ENCODE measurements at places on chromosomes 11 and 22.
A peak's percentile ranks its signal among the peaks of the same experiment; 100 is the strongest.

DNA sequence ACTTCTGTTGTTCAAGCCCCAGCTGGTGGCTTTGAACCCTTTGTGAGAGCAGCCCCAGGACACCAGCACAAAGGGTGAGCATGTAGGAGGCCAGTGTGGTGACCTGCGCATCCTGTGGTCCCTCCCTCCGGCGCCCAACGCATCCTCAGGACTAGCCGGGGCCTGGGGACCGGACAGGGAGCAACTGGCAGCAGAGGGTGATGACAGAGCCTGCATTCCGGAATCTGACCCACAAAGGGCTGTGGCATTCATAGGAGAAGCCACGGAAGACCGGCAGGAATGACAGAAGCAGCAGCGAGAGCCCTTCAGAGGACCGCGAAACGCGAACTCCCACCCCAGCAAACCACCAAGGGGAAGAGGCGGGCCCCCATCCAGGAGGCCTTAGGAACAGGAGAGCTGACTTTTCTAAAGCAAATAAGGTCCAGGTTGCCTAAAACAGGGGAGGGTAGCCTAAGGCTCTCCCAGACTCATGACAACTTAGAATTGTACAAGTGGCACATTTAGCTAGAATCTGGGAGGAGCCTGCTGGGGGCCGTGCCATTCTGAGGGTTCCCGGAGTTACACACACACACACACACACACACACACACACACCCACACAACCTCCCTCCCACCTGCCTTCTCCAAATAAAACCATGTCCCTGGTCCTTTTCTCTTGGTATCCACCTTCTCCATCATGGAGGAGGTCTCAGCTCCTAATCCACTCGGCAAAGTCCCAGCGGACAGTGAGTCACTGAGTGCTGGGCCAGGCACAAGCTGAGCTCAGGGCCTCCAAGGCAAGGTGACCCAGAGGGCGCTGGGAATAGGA is 232.7 kb downstream of the CTTN start:
- no peak for DNase-seq

- DNase-seq, result no peak
Observed at GRCh38 chr22:27765706-27766291, 35.8 kb downstream of the MN1 start.

- DNase-seq, result no peak
Observed at GRCh38 chr22:44709881-44710392, 7.9 kb downstream of the PRR5 start.

- DNase-seq, result no peak
Observed at GRCh38 chr11:2574043-2574552, 125.7 kb downstream of the KCNQ1OT1 start.

GRCh38 chr11:45097721-45098493 is 48.5 kb upstream of the PRDM11 start:
- DNase-seq, result peak; percentile 49

DNA sequence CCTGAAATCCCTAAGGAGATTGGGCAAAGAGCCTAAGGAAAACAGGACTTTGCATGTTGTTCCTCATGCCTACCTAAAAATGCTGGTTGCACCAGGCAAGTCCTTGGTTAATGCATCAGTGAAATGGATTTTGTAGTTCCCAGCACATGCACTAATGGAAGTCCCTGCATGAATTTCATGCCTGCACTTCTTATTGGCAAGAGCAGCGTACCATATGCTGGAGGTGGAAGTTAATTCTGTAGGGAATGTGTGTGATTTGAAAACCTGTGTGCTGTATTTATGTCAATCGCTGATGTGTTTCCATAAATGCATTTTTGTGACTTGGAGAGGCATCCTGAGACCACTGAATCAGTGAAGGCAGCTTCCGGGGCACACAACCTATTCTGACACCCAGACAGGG is 140.3 kb upstream of the MTNR1B start:
- DNase-seq, result no peak

DNA sequence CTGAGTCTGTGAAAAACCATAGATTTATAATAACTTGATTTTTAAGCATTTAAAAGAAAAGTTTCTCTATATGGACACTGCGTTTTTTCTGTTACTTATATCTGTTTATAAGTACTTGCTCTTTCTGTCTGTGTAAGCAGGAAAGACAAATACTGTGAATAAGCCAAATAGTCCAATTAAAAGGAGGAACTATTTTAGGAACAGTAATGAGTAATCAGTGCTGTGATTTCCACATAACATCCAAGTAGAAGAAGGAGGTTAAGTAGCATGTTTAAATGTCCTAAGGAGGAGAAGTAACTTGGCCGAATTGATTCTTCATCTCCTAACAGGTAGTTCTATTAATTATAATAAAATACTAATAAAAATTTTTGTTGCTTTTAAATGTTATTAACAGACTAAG is 40.8 kb downstream of the ZNF214 start:
- DNase-seq, result no peak

GRCh38 chr11:97979741-97980140 is 1041.0 kb upstream of the CNTN5 start:
- DNase-seq, result no peak

GRCh38 chr11:47272706-47273105 is 2.8 kb downstream of the MADD start:
- no peak for DNase-seq

DNA sequence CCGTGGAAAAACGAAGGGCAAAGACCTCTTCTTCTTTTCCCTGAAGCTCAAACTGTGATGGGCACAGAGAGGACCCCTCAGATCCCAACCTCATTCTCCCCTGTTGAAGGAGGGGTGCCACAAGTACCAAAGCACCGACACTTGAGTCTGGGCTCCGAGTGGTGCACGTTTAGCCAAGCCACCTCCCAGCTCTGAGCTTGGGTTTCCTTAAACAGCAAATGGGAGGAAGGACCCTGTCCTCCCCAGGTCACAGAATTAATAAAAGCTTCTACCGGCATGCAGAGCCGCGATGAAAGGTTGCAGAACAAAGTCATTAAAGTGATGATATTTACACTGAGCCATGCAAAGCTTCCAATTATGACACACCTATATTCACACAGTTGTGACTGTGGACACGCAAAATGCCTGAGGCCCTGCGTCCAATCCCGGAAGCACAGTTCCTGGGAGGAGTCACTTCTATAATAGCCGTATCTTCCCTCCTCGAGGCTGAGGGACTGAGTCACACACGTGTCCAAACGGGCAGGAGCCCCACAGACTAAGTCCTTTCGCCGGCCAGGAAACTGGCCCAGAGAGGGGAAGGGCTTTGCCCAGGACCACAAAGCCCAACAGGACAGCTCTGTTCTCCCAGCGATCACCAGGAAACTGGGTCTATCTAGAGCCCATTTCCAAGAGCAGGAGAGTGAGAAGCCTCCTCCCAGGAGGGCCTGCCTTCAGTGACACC is 922 bp upstream of the CSNK1E start:
- DNase-seq, result no peak

- no peak for DNase-seq
Observed at GRCh38 chr11:71222318-71223080, 29.9 kb downstream of the SHANK2 start.

DNA sequence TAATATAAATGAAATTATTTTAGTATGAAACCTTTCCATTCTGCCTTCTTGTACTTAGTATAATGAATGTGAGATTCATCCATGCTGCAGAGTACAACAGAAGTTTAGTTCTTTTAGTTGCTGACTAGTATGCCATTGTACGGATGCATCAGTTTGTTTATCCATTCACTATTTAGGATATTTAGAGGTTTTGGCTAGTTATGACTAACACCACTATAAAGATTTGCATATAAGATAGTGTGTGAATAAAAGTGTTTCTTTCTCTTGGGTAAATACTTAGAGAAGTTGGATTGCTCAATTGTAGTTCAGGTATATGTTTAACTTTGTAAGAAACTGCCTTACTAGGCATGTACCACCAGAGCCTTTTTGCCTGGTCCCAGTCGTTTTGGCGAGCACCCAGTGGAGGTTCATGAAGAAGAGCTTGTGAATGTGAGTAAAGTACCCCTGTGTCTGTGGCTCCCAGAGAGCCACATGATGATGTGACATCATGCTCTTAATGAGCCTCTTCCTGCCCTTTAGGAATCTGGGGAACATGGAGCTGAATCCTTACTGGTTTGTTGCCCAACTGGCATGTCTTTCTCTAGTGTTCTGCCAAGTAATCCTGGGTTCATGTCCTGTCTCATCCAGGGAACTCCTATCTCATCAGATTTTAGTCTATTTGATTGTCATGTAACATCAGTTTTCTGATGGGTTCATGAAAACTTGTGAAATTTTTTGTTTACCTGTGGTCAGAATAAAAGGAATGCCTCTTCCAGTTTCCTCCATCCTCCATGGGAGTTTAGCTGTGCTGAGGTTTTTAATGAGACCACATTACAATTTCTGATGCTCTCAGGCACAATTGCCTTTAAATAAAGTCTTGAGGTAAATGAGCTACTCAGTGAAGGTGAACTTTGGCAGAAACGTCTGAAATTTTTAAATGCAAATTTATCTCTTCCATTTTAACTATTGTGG is 234.8 kb downstream of the CASP12 start:
- DNase-seq, result no peak

DNA sequence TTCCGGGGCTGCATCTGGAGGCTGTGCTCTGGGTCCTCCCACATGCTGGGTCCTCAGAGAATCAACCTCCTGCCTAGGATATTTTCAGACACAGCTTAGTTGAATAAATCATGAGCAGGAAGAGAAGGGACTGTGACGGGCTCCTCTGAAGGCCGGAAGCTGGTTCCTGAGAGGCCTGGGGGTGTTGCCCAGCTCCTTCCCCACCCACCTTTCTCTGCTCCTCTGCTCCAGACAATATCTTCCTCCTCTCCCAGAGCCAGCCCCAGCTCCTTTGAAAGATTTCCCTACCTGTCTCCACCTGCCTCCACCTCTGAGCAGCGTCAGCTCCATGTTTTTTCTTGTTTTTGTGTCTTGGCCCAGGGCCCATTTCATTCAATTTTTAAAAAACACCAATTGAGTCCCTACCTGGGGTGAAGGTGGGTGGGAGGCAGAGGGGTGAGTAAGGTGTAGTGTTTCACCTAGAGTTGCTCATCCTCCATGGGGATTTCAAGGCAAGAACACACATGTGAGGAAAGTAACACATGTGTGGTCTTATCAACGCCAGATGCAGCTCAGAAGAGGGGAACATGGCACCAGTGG is 24.8 kb upstream of the THY1 start:
- no peak for DNase-seq

DNA sequence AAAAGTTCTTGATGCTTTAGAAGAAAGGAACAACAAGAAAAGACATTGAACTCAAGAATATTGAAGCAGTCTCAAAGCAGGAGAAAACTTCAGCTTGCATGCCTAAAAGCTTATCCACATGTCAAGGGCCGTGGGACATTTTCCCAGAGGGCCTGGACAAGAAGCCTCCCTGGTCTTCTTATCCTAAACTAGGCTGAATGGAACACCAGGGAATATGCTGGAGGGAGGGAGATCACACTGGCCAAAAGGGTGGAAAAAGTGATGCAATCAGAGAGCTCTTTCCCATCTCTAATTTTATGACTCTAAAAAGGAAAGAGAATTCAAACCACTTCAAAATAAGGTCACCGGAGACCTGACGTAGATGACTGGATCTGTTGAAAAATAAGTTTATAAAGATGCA is 107.2 kb downstream of the MPPED2 start:
- no peak for DNase-seq

- DNase-seq, result no peak
Observed at GRCh38 chr22:36512991-36513390, 6.2 kb upstream of the FOXRED2 start.

GRCh38 chr11:122656631-122657101 is 1.1 kb downstream of the UBASH3B start:
- peak; percentile 20 for DNase-seq

DNA sequence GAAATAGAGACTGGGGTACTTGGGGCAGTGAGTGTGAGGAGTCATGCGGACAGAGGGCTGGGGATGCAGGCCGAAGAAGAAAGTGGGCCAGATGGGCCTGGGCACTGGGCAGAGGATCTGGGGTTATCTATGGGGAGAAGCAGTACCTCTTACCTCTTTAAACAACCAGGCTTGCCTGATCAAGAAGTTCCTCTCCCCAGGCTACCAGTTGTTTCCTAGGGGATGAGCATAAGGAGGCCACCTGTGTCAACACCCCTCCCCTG is 98.4 kb upstream of the PITPNB start:
- no peak for DNase-seq

GRCh38 chr11:132332521-132332920 is 962.1 kb downstream of the NTM start:
- DNase-seq, result no peak

DNA sequence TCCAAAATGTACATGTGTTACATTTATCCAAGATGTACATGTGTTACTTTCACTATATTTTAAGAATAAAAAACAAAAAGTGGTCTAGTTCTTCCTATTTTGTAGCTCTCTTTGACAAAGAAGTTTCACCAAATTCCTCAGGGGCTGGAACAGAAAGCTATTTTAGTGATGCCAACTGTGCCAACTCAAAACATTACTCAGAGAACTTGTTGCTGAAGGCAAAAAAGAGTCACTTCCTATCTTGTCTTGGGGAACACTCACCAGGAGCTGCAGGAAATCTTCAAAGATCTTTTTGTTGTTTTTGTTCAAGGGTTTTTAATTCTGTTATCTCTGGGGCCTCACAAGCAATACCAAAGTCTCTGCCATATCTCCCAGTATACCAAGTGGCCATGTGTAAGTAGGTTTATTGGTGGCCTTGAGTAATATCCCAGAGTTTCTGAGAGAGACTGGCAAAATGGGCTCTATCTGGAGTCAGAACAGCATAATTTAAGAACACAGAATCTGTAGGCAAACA is 13.6 kb upstream of the EED start:
- no peak for DNase-seq

DNA sequence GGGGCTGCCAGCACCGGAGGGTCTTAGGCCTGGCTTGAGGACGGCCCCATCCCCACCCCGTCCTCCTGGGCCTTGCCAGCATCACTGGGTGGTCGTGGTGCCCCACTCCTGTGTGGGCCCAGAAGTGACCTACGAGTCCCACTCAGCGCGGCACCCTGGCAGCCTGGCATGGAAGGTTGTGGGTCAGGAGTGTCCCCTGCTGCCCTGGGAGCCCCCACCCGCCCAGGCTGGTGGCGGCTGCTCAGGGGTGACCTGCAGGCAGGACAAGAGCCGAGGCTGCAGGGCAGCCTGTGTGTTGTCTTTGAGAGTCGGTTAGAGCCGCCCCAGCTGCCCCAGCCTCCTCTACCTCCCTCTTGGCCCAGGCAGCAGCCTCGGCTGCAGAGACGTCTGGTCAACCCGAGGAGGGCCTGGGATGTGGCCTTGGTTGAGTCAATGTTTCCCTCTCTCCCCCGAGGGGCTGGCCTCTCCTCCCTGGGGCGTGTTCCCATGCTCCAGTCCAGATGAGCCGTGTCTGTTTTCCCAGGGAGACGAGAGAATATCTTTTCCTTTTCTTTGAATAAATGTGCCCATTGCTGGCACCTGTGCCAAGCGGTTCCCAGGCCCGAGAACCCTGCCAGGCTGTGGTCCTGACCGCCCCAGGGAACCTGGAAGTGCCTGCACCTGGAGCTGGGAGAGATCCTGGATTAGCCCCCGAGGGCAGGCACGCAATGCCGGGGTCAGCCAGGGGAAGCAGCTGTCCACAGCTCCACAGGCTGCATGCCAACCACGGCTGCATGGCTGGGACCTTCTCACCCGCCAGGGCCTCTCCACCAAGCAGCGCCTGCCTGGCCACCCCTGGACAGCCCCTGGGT is 35.7 kb upstream of the MUC5AC start:
- no peak for DNase-seq

Measured in activated CD4-positive, alpha-beta T cell treated with anti-CD3 and anti-CD28 coated beads, Interleukin-2, amount 50 U/mL, for 1 hour (primary cell).